Heart left ventricle (tissue), 16 donors: ENCODE measurements at places on chromosomes 1 and 21. TPM values are rescaled to one million over a fixed set of nuclear protein-coding genes. Genes with fewer than 3 reads are reported as not detected.

- no peak for DNase-seq
Measured at GRCh38 chr1:29195881-29196291, 14.2 kb upstream of the SRSF4 start.

The GBP7 gene
- polyA plus RNA-seq: not detected

DNA sequence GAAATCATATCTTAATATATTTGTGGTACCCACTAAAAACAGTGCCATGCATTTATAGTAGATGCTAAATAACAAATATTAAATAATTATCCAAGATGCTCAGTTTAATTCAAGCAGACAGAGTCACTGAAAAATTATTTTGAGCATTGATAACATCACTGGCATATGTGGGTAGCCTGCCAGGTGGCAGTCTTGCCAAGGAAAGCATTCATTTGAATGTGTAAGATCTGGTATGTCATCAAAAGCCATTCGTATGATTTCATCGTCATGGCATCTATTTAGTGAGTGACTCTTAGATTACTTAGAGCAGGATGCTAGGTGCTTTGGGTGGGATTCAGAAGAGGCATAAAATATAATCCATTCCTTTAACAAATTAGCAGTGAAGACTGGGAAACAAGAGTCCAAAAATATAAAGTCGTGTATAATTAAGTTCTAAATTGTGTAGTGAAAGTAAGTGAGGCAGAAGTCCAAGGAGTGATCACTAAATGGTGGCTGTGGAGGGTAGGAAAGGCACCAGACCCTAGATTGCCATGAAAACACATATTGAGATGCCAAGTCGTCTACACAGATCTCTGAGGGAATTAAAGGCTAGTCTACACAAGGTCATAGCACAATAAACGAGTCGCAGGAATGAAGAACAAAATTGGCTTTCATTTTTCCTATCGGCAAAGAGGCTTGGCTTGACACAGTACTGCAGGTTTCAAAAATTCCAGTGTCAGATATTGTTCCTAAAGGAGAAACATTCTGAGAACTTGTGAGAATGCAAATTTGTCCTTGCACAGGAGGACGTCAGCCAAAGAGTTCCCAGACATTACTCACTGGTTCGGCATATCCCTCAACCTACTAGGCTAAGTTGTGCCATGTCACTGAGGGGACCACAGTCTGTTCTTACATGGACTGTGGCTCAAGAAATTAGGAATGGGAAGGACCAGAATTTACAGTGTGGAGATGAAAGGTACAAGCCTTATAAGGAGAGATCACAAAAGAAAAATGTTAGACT, 130.8 kb downstream of the LYPLAL1 start:
- DNase-seq: peak; percentile 32

The RBM11 gene
- polyA plus RNA-seq: not detected

- DNase-seq: no peak
Measured at GRCh38 chr1:30692948-30693301, 30.5 kb downstream of the MATN1 start.

GRCh38 chr1:150176593-150176992, 26.9 kb downstream of the PLEKHO1 start:
- no peak for DNase-seq

The LMOD1 gene
- polyA plus RNA-seq: 14.5 TPM

The MAN1A2 gene
- 5.1 TPM for polyA plus RNA-seq

DNA sequence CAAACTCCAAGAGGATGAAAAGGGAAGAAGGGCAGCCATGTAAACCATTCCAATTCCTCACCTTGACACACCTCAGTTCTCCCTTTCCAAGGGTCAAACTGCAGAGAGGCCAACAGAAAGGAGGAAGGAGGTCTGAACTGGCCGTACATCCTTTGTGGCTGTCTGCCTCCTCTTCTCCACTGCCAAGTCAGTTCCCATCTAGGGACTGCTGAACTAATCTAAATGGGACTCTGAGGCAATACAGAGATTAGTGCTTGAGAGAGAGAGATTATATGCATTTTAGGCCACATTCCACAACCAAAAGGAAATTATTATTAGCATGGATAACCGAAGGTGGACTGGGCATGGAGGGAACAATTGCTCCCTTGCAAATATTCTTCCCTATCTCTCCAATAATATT, 2.7 kb downstream of the ARHGEF11 start:
- DNase-seq: no peak

The OR6K3 gene
- not detected for polyA plus RNA-seq

DNA sequence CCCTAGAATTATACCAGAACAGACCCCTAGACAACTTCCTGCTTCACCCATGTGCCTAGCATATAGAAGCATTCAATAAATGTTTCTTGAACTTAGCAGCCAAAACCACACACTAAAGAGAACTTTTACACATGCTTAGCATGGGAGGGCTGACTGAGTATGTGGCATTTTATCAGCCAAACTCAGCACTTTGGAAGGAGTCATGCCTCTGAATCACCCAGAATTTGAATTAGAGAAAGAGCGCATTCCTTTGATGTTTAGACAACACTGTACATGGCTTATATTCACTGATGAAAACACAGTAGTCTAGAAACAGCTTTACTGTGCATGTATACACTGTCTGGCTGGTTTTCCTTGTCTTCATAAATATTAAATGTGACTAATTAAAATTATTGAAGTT, 26.1 kb downstream of the SPAG17 start:
- DNase-seq: no peak

The ZBTB8B gene
- polyA plus RNA-seq: not detected

DNA sequence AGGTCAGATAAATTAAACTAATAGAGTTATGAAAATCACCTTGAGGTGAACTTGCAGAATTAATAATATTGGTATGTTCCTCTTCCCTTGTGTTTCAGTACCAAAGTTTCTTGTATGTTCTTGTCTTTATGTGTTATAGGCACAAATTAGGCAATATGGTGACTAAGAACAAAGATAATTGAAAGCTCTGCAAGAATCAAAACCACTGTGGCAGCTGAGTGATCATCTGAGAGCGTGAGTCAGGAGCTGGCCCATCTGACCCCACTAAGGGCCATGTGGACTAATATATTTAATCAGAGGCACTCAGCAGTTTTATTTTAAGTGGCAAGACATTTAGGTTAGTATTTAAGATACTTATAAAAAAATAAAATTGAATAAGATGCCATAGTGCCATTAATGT, 12.8 kb upstream of the CASQ2 start:
- no peak for DNase-seq

DNA sequence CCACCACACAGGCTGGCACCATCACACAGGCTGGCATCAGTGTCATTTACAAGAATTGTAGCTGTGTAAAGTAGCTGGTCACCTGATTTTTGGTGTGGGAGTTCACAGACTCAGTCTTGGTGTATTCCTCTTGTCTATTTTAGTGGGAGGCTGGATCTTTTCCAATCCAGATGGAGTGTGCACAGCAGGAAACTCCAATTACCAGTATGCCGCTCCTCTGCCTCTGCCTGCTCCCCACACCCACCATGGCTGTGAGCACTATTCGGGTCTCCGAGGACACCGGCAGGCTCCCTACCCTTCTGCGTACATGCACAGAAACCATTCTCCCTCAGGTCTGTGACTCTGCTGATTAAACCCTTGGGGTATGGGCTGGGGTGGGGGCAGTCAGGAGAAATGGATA, 24.2 kb downstream of the TBX19 start:
- no peak for DNase-seq

- DNase-seq: no peak
Measured at GRCh38 chr21:26683996-26684395, 110.9 kb upstream of the CYYR1 start.

DNA sequence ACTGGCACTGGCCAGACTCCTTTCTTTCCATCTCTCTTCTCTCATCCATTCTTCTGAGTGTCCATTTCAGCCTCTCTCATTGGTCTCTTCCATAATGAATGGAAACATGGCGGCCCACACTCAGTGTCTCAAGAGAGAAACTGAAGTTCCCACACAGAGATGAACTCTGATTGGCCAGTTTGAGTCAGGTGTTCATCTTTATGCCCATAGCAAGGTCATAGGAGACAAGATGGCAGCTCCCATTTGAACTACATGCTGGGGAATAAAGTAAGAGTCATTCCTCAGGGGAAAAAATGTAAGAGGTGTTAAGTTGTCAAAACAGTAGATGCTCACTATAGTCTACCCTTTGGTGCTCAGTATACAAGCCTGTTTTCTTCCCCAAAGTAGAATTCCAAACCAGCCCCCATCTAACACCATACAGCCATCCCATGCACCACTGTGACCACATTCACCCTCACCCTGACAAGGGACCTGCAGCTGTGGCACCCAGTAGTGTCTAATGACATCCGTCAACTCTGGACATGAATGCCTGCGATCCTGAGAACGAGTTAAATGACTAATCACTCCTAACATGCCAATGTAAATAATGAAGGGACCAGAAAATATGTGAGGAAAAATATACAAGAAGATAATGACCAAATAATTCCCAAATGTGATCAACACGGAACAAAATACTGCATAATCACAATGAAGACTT, 12.4 kb downstream of the CDA start:
- no peak for DNase-seq

- peak; percentile 75 for DNase-seq
Measured at GRCh38 chr1:202009326-202010179, 834 bp upstream of the ELF3 start.
